Germinal center (tissue), 1 donor: ENCODE measurements at places on chromosomes 4 and X.

- no peak for DNase-seq
Observed at GRCh38 chrX:153869473-153870287, 16.3 kb downstream of the L1CAM start.

- DNase-seq: peak; percentile 53
Observed at GRCh38 chr4:38857354-38858096, 908 bp upstream of the TLR6 start.

DNA sequence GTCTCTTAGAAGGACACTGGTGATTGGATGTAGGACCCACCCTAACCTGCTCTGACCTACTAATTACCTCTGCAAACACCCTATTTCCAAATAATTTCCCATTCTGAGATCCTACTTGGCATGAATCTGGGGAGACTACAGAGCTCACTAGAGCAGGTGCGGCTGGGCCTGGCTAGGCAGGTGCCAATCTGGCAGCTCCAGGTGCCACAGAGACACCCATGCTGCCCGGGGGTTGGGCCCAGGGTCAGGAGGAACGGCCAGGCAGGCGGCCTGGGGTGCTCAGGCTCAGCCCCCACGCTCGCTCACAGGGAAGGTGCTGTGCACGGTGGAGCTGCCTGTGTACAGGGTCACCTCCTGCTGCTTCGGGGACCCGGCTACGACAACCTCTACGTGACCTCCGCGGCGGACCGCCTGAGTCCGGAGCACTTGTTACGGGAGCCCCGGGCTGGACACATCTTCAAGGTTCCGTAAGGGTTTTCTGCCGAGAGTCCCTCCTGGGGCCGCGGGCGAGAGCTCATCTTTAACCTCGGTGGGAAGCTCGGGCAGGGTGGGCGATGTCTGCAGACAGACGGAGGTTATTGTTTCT lies 26.5 kb upstream of the PLCXD1 start:
- DNase-seq: no peak

GRCh38 chr4:78962597-78963115 lies 23.4 kb upstream of the PAQR3 start:
- DNase-seq: no peak

GRCh38 chr4:54746218-54746617 lies 88.5 kb downstream of the KIT start:
- DNase-seq: no peak

- no peak for DNase-seq
Observed at GRCh38 chr4:85431881-85432485, 43.0 kb upstream of the ARHGAP24 start.

- DNase-seq: peak; percentile 26
Observed at GRCh38 chr4:89316931-89317366, 9.3 kb upstream of the GPRIN3 start.

- no peak for DNase-seq
Observed at GRCh38 chrX:153735274-153735673, 10.6 kb downstream of the ABCD1 start.

- peak; percentile 28 for DNase-seq
Observed at GRCh38 chrX:101206471-101206870, 13.1 kb upstream of the DRP2 start.

DNA sequence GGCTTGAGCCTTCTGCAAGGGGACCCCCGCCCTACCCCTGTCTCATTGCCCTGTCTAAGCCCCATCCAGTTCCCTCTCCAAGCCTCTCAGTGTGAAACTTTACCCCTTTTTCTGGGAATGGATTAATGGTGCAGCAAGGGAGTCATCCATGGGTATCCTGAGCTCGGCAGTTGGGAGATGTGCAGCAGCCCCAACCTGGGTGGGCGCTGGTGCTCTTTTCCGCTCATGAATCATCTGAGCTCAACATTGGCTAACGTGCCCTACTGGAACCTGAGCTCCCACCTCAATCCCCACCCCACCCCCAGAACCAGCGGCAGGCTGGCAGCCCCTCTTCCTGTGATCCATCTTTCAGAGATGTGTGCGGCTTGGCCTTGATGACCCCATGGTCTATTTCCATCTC lies 130.3 kb upstream of the MSX1 start:
- no peak for DNase-seq

DNA sequence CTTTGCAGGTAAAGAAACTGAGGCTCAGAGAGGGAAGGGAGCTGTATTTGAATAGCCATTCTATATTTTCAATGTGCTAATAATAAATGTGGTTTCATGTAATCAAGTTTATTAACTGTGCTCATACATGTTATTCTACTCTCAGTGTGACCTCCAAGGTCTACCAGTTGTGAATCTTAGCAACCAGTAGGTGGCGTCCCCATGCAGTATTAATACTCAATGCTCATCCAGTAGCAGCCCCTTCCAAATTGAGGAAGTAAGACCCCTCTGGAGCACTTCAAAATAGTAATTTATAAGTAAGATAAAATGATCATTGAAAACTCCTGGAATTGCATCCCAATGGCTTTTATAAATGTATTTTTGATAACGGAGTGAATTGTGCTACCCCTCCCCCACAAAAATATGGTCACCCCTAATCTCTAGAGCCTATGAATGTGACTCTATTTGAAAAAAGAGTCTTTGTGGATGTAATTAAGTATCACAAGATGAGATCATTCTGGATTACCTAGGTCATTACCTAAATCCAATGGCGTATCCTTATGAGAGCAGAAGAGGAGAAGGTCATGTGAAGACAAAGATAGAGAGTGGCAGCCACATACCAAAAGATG lies 20.4 kb upstream of the SEPSECS start:
- DNase-seq: peak; percentile 54

DNA sequence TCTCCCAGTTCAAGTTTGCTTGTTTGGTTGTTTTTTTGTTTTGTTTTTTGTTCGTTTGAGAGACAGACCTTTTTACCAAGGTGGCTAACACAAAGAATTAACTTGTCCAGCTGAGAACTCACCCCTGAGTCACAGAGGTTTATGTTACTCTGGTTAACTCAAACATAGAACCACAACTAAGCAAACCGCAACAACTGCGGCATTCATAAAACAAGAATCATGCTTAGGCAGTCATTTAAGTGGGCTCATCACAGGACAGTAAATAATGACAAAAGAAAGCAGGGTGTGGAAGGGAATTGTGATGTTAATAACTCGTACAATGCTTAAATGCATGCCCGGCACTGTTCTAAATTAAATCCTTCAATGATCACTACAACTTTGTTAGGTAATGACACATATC lies 24.7 kb upstream of the IL13RA1 start:
- no peak for DNase-seq

DNA sequence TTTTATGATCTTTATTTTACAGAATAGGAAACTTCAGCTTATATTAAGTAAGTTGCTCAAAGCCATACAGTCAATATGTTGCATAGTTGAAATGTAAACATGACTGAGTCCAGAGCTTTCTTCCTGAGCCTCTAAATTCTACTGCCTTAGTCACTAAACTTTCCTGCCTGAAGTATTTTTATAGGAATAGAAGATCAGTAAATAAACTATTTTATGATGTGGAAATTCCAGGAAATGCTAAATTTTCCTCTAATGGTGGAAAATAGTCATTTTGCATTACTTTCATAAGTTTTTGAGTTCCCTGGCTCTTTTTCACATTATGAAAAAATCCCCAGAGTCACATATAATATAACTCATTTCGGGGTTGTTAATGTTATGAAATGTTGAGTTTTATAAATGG lies 182.8 kb downstream of the BANK1 start:
- DNase-seq: no peak

GRCh38 chr4:188411805-188412204 lies 272.6 kb downstream of the TRIML1 start:
- no peak for DNase-seq

DNA sequence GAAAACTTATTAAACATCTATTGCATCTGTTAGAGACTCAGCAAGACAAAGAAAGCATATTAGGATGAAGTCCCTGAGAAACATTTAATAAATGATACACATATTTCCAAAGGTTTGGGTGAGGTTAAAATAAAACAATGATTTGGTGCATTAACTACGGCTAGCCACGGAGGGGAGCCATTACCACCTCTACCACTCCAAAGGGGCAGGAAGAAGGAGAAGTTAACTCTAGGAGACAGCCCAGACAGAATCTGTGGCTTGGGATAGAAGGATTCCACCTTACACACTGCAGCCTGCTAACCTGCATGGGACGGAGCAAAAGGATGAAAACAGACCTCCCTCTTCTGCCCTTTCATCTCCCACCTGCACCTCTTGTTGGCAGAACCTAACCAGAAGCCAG lies 189.1 kb upstream of the C1QTNF7 start:
- DNase-seq: peak; percentile 32

DNA sequence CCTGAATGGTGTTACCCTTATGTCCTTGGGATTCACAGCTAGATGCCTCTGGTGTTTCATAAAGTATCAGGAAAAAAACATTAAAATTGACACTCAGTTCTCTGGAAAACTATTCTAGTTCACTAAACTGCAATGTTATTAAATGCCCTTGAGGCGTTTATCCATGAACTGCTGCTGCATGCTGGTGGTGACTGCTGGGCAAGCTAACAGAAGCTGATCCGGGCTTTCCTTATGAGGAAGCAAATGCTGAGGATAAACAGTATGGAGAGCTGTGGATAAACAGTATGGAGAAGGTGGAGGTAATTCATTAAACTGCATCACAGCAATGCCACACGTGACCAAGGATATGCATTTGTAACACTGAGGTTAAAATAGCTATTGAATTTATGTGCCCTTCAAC lies 227.0 kb downstream of the NR3C2 start:
- DNase-seq: no peak

GRCh38 chrX:7925867-7926472 lies 1.2 kb downstream of the PNPLA4 start:
- DNase-seq: peak; percentile 43

DNA sequence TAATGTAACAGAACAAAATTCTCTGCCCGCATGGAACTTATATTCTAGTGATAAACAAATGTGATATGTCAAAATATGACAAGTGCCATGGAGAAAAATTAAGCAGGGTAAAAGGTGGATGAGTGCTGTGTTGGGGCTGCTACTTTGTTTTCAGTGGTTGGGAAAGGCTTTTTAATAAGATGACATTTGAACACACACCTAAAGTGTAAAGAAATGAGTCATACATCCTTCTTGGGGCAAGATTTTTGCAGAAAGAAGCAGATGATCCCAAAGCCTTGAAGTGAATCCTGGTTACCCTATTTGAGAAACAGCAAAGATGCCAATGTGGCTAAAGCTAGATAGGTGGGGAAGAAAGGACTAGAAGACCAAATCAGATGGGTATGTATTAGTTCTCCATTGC lies 564.1 kb downstream of the INPP4B start:
- DNase-seq: no peak

DNA sequence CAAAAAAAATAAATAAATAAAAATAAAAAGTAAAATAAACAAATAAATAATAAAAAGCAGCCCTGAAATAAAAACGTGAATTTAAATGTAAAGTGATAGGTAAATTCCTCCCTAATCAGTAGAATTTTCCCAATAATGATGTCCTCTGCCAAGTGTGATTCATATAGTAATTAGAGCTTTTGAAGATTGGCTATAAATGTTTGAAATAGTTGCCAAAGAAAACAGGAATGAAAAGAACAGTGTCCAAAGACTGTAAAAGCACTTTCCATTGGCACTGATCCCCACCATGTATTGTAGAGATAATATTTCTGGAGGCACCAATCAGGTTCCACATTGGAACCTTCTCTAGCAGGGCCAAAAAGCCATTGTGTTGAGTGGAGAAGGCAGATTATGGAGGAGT lies 25.9 kb upstream of the SMARCAD1 start:
- no peak for DNase-seq

DNA sequence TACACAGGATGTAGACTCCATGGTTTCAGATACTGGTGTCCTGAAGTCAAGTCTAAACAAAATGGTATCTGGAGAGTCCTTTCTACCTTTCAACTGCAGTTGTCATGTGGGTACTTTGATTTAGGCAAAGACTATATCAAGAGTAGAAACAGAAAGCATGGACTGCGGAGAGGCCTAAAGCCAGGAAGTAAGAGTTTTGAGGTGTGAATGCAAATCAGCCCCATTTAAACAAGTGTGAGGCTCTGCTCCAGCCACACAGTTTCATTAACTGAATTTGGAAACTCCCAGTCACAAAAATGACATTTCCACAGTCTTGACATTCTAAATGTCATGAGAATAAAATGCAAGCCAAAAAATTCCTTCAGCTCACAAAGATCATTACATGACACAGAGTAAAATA lies 87.2 kb upstream of the MCF2 start:
- DNase-seq: peak; percentile 1

DNA sequence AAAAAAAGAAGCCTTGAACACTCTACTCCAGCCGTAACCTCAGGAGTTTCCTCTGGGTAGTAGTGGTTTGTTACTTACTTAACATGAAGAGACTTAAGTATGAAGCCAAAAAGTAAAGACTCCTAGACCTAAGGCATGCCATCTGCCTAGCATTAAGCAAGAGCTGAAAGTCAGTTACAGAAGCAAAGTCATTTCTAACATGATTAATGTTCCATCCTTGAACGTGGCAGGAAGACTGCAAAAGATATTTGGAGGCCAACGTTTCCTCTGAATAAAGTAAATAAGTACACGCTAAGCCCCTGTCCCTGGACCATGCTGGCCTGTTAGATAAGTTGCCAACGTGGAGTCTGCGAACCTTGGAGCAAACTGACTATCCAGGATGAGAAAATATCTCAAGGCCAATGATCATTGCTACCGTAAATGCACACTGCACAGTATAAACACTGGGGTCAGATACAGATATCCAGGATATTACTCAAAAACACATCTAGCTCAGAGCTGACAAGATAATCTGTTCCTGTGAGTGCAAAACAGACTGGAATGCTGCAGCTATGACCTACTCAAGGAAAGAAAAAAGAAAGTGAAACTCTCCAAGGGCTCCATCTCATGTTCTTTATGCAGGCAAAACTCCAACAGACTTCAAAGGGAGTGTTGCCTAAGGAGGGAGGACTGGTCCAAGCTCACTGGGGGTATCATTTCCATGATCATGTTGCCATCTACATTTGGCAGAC lies 255.8 kb downstream of the COL25A1 start:
- DNase-seq: no peak

GRCh38 chrX:29477878-29478277 lies 737.5 kb upstream of the MAGEB2 start:
- peak; percentile 2 for DNase-seq

DNA sequence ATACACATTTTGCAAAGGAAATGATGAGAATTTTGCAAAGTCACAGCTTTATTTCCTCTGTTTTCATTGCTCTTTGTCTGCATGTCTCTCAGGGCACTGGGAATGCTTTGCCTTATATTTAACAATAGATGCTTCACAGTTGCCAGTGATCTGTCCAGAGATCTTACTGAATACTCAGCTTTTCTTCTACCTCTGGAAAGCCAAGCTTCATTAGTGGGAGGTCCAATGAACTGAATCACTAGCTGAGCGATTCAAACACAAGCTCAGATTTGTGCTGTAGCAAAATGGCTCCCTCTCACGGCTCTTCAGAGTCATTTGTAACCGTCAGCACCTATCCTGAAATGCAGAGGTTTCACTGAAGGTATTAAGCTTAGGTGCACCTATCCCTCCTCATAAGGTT lies 138.9 kb downstream of the DCLK2 start:
- no peak for DNase-seq
